HT1080 (cell line): ENCODE measurements at places on chromosomes 2 and 18. TPM values are rescaled to one million over a fixed set of nuclear protein-coding genes. Genes with fewer than 3 reads are reported as not detected.

The GFPT1 gene
- total RNA-seq: 11.1 and 14.3 TPM in 2 replicates

The COX5B gene
- total RNA-seq: 262 and 548 TPM in 2 replicates

The FAM228A gene
- total RNA-seq: not detected in 2 replicates

The MGAT4A gene
- total RNA-seq: 5.0 and 5.6 TPM in 2 replicates

The SLC9A2 gene
- total RNA-seq: 0.18 TPM in 1 of 2 replicates, not detected in the other

The SCN2A gene
- total RNA-seq: 4.4 and 4.6 TPM in 2 replicates

The CFC1 gene
- not detected in 2 replicates for total RNA-seq

The ALKAL2 gene
- total RNA-seq: not detected in 2 replicates

DNA sequence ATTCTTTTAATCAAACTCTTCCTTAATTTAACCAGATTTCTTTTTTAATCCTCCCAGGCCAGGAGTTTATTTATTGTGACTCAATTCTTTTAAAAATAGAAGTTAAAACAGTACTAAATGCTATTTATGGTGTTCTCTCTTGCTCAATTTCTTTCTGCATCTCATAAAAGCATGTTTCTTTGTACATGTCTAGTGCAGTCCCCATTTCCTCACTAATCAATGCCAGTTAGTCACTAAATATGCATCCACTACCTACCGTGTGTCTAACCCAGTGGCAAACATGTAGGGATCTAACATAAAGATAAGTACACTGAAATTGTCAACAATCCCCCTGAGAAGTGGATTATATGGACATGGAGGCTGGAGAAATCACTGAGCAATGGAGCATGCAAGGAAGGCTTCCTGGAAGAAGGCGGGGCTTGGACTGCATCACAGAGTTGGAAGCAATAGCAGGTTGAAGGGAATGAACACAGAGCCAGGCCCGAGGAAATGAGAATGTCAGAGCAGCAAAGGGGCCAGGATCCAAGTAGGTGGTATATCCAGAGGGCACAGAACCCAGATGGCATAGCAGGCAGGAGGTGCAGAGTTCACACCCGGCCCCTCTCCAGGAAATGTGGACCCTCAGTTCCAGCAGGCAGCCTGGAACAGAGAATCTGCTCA, 105.3 kb upstream of the FOSL2 start:
- no peak for DNase-seq

GRCh38 chr2:180442860-180443644, 436.0 kb upstream of the CWC22 start:
- no peak for DNase-seq

GRCh38 chr2:55422876-55423665, 3.4 kb upstream of the CCDC88A start:
- DNase-seq: no peak

- DNase-seq: no peak
Measured at GRCh38 chr18:69759046-69759445, 188.6 kb downstream of the CD226 start.

GRCh38 chr2:239302808-239303557, 97.8 kb downstream of the HDAC4 start:
- no peak for DNase-seq

DNA sequence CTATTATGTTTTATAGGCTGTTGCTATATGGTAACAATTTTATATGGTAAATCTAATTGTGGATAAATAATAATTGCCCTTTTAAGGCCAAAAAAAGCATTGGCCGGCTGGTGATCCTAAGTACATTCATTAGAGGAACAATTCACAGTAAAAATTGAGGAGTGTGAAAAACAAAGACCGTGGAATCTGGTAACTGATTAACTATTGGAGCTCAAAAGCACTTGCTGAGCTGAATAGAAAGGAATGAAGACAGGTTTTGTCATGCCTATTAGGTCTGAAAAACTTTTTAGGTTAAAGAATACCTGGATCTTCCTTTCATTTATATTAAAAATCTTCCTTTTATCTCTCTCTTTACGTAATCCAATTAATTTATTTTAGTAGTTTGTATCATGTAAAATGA, 18.5 kb upstream of the RBBP8 start:
- no peak for DNase-seq

DNA sequence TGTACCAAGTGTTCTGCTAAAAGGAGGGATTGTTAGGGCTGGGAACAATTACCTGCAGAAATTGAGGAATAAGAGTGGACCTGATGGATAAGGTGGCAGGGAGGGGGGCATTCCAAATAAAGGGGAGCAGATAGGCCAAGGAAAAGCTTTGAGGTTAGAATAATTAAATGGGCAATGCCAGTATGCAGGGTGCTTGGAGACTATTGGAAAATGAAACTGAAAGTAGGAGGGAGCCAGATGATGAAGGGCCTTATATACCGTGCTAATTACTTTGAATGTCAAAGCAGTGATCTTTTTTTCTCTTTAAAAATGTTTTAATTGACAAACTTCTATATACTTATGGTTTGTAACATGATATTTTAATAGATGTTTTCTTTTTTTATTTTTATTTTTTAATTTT, 42.9 kb downstream of the MMADHC start:
- DNase-seq: peak; percentile 9

- DNase-seq: no peak
Measured at GRCh38 chr2:100359576-100359975, 37.3 kb upstream of the LONRF2 start.

GRCh38 chr2:208407667-208408066, 1.1 kb downstream of the PTH2R start:
- DNase-seq: peak; percentile 15

GRCh38 chr2:111982822-111983221, 72.2 kb upstream of the TMEM87B start:
- DNase-seq: no peak

GRCh38 chr2:205885492-205886099, 200.4 kb downstream of the INO80D start:
- DNase-seq: peak; percentile 81

GRCh38 chr2:85537600-85538506, 1.1 kb upstream of the MAT2A start:
- DNase-seq: peak; percentile 52

DNA sequence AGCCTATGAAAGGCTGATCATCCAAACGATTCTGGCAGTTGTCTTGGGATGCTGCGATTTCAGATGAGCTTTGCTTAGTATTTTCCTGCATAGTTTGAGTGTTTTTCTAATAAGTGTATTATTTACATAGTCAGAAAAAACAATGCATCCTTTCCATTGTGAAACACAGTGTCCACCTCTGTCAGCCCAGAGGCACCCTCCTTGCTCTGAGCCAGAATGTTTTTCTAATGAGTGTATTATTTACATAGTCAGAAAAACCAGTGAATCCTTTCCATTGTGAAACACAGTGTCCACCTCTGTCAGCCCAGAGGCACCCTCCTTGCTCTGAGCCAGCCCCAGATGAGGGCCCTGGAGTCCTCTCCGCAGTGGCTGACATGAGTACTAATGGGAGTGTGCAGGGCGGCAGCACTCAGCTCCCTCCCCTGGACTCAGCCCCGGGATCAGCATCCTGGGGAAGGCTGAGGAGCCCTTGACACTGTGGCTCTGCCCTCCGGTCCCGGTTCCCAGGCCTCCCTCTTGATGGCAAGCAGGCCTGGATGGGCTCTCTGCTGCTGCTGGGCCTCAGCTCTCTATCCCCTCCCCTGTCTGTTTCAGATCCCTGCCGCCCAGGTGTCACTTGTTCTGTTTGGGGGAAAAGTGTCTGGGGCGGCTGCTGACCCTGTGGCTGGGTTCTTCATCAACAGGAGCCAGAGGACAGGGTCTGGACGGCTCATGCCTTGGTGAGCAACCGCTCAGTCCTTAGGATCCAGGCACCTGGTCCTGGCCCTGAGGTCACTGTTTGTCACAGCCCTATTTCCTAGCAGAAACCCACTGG, 5.9 kb downstream of the MFSD2B start:
- peak; percentile 91 for DNase-seq

DNA sequence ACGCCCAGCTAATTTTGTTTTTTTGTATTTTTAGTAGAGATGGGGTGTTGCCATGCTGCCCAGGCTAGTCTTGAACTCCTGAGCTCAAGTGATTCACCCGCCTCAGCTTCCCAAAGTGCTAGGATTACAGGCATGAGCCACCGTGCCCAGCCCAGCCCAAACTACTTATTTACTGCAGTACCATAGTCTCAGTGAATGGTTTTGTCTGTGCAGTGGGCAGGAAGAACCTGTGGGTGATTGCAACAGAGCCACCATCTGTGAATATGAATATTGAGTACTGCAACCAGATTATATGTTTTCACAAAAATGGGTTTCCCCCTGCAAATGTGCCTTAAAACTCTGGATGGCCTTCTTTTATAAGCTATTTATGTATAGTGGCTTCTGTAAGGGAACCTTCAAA, 9.1 kb downstream of the MPPE1 start:
- no peak for DNase-seq

GRCh38 chr2:102172745-102173144, 14.1 kb upstream of the IL1RL2 start:
- DNase-seq: no peak
